ENCODE measurements at places on chromosomes 2 and 18.

GRCh38 chr18:74289137-74289536 lies 2.6 kb downstream of the CYB5A start:
- DNase-seq: no peak

DNA sequence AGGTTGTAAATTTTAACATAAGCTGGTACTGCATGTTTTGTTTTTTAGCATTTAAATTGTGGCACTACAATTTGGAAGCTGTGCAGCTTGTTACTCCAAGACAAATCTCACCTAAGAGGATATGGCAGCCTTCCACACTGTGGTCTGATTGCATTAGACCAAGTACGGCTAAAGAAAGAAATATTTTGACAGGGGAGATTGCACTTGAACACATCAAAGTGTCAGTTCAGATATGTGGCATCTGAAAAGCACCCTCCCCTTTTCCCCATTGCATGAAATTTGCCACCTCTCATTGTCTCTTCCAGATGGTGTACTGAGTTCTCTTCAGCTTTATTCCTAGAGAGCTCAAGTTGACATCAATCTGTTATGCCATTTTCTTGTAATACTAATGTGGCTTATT lies 295.9 kb downstream of the ERBB4 start:
- DNase-seq: no peak

DNA sequence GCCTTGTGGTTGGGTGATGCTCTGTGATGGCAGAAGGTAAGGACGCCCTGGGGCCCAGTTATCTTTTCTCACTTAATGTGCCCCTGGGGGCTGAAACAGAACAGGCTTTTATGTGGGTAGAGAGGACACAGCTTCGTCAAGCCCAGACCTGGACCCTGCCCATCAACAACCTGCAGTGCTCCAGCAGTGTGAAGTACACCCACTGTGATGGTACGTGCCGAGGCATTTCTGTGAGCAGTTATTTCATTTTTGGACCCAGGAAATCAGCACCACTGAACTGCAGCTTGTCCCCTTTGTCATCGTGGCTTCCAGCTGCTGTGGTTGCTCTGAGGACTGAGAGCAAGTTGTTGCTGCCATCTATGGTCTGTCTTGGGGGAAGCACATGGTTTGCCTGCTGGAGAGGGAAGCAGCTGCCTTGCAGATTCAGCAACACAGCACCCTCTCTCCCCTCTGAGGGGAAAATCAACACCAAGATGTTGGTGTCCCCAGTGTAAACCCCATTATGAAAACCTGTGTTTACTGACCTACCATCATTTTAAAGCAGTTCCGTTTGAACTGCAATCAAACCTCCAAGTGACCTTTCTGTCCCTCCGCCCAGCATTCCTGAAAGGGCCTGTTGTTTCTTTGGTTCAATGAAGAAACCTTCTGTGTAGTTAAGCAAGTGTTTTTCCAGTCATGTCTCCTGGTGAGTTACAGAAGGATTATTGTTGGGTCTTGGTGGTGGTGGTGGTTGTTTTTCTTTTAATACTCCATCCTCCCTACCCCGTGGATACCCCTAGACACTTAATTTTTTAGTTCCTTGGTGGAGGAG lies 158.2 kb downstream of the MGAT5 start:
- DNase-seq: peak; percentile 71

DNA sequence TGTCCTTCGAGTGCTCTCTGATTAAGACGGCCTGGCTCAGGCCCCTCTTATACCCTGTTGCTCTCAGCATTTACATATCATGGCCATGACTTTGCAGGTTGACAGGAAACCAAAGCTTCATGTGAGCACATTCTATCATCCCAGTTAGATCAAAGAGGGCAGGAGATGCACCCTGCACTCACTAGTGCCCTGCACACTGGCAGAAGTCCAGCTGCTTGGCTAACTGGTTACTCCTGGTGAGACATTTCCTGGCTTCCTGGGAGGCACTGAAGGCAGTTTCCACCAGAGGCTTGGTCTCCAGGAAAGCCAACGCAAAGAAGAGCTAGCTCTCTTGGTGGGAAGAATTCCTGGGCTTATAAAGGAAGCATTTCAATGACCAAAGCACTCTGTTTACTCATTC lies 66.3 kb downstream of the LIPG start:
- no peak for DNase-seq

GRCh38 chr2:105541189-105542050 lies 142.6 kb upstream of the FHL2 start:
- no peak for DNase-seq

DNA sequence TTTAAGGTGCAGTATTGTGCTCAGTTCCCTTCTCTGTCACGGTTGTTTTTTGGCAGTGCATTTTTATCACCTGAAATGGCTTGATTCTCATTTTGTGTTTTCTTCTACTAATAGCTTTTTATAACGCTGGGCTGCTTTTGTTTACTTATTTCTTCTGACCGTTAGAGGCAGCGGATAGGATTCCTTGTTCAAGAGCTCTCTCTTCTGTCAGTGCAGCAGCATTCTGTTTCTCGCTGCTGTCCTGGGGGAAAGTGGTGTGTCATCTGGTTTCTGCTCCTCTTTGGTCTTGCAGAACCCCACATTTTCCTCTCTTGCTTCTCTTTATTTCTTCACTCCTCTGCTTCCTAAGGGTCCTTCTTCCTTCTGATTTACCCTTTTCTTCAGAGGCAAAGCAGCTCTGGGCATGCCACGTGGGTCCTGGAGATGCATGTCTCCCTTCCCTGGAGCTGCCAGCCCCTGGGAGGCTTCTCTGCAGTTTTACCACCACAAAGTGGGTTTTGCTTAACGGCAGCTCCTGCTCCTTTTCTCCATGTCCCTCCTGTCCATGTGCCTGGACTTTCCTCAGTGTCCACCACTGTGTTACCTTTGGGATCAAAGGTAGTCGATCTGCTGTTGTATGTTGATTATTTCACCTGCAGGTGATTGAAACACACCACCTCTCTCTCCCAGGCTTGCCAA lies 47.3 kb upstream of the SNTG2 start:
- no peak for DNase-seq

DNA sequence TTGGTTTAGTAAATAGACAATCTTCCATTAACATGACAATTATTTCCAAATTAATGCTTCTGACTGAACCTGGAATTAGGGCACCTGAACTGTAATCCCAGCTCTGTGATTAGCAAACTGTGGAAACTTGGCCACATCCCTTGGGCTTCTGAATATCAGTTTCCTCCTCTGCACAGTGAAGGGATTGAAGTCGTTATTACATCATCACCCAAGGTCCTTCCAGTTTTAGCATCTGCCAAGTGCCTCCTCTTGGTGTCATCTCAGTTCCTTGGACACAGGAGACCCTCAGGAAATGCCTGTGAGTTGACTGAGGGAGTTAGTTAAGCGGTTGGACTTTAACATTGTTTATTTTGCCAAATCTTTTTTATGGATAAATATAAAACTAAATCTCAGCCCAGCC lies 64.8 kb downstream of the MOGAT1 start:
- DNase-seq: no peak

DNA sequence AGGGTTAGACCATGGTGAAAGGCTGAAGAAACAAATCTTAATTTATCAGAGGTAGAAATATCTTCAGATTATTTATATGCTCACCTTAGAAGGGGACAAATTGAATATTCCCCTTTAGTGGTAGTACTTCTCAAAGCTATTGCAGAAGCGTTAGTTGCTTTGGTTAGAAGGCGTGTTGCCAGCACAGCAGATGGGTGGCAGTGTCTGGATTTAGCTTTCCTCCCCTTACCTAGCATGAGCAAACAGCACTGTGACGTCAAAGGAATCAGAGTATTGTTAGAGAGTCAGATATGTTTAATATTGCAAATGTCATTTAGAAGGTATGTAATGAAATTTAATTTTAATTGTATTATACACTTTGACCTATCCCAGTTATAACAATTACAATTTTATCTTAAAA lies 27.2 kb upstream of the GALR1 start:
- no peak for DNase-seq

DNA sequence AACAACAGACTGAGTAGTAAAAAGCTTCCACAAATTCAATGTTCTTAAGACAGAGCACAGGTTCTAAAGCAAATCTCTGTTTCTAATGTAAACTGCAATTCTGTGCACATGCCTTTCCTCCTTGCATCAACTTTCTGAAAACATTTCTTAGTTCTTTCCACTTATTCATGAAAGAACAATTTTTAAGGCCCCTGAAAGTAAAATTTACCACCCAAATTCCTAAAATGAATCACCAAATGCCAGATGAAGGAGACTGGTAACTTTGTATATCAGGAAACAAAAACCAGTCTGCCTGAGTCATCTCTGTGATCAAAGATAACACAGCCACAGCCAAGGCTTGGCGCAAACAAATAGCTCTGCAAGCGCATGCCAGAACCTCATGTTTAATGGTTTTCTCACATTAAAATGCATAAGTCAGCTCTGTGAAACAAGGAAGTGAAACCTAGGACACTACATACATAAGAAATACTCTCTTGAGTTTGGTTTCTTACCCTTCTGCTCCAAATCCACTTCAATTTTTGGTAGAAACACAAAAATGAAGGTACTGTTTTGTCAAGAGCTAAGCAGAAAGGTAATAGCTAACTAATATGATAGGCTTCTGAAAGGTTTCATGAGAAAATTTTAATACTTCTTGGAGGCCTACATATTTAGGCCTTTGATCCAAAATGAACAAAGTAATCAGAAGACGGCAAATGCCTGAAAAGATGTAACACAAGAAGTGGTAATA lies 169.4 kb downstream of the THADA start:
- DNase-seq: no peak

- DNase-seq: no peak
Observed at GRCh38 chr2:135664623-135665068, 77.0 kb upstream of the UBXN4 start.

GRCh38 chr2:236093134-236093533 lies 75.1 kb downstream of the GBX2 start:
- no peak for DNase-seq

DNA sequence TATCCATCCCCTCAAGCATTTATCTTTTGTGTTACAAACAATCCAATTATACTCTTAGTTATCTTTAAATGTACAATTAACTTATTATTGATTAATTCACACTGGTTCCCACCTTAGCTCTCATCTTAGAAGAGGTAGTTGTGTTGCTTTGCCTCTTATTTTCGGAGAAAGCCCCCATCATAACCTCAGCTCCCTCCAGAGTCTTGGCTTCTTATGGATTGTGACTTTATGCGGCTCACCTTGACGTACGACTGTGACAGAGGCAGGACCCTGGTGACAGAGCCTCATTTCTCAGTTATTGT lies 132.9 kb downstream of the SPTBN1 start:
- no peak for DNase-seq

- no peak for DNase-seq
Observed at GRCh38 chr2:219969508-219969907, 342.1 kb downstream of the SLC4A3 start.

Measured in iPS-NIHi11 (cell line).